ENCODE measurements at places on chromosomes 2 and 18. TPM values are rescaled to one million over a fixed set of nuclear protein-coding genes. Genes with fewer than 3 reads are reported as not detected.
A peak's percentile ranks its signal among the peaks of the same experiment; 100 is the strongest.

- DNase-seq, result no peak
Observed at GRCh38 chr2:83705146-83705545, 753.9 kb downstream of the SUCLG1 start.

DNA sequence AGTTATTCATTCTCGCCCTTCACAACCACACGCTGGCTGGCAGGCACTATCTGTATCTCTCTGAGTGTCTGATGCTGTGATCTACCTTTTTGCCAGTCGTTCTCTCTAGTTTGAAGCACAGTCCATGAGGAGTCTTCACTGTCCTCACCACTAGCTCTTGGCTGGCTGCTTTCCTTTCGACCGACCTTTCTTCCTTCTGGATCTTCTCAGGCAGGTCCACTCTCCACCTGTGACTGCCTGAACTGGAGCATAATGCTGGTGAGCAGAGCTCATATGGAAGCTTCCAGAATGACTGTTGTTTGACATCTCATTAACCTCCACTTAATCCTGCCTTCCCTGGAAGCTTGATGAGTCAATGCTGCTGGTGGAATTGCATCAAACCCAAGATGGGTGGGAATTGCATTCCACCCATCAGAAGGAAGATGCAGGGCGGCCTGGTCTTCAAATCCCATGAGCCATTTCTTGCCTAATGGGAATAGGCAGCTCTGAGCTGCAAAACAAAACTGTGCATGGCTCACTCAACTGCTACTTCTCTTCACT lies 283.5 kb upstream of the HDAC4 start:
- no peak for DNase-seq

GRCh38 chr18:24234330-24234729 lies 95.5 kb downstream of the CABYR start:
- DNase-seq, result peak; percentile 57

ANKRD30BL gene
- not detected for total RNA-seq
